ENCODE measurements at places on chromosomes 3 and 15.

GRCh38 chr3:106299300-106300098 is 430.7 kb upstream of the CBLB start:
- no peak for DNase-seq

GRCh38 chr3:51816723-51817122 is 37.7 kb upstream of the IQCF6 start:
- DNase-seq: no peak

GRCh38 chr15:98676586-98677270 is 28.4 kb downstream of the IGF1R start:
- no peak for DNase-seq

- DNase-seq: no peak
Observed at GRCh38 chr3:10550705-10551104, 45.3 kb upstream of the ATP2B2 start.

- no peak for DNase-seq
Observed at GRCh38 chr15:63202861-63203260, 13.5 kb downstream of the RAB8B start.

DNA sequence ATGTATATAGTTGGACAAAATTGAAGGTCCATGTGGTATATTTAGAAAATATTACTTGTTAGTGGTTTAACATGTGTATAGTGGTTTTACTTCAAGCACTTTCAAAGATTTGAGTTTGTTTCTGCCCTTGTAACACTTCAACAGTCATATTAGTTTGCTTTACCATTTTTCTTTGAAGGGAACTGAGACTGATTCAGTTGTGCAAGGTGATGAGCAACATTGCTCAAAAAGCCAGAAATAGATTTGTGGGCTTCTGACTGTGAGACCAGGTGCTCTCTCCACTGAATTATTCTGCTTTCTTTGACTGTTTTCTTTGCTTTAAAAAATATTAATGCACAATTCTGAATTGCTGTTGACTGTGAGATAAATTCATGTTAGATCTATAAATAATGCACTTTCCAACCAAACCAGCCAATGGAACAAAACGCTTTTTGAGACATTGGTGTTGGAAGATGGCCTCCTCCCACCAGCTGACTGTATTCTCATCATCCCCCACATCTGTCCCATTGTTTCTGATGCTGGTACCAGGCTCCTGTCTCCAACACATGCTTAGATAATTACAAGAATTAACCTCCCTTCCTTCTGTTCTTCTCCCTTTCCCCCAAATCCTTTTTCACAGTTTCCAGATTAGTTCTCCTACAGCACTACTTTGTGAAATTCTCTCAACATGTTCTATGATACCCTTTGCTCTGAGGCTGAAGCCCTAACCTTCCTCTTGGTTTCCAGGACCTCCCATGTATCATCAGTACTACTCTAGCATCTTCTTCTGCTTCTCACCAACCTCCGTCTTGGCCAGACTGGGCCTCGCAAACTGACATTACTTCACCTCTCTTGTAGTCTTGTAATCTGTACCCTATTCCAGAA is 27.9 kb downstream of the PLCL2 start:
- no peak for DNase-seq

All from activated CD4-positive, alpha-beta T cell treated with anti-CD3 and anti-CD28 coated beads, Interleukin-2, amount 50 U/mL, for 48 hours (primary cell).